ENCODE measurements at places on chromosomes 16 and 17. TPM values are rescaled to one million over a fixed set of nuclear protein-coding genes. Genes with fewer than 3 reads are reported as not detected.

DNA sequence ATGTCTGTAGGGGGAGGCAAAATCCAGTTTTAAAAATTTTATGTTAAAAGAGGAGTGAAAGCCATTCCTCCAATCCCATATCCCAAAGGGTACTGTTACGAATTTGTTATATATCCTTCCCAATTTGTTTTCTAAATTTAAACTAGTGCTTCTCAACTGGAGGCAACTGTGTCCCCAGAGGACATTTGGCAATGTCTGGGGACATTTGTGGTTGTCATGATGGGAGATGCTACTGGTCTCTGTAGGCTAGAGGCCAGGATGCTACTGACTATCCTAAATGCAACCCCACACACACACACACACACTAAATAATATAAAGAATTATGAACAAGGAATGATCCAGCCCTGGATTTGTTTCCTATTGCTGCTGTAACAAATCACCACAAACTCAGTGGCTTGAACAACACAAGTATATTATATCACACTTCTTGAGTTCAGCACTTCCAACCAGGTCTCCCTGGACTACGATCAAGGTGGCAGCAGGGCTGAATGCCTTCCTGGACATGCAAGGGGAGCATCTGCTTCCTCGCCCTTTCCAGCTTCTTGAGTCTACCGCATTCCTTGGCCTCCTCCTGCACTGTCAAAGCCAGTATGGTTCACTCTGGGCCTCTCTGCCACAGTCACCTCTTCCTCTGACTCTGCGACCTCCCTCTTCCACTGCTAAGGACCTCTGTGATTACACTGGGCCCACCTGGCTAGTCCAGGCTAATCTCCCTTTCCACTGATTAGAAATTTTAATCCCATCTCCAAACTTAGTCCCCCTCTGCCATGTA, 30.1 kb downstream of the ARHGAP17 start:
- DNase-seq: no peak

- DNase-seq: no peak
Observed at GRCh38 chr16:84096447-84097005, 20.2 kb downstream of the MBTPS1 start.

GRCh38 chr17:42287305-42287976, 857 bp upstream of the STAT5A start:
- no peak for DNase-seq

Gene PLXDC1
- 7.2 TPM for polyA plus RNA-seq

- DNase-seq: peak; percentile 73
Observed at GRCh38 chr16:30805370-30806169, 18.6 kb upstream of the ZNF629 start.

Gene LGALS9B
- not detected for polyA plus RNA-seq

DNA sequence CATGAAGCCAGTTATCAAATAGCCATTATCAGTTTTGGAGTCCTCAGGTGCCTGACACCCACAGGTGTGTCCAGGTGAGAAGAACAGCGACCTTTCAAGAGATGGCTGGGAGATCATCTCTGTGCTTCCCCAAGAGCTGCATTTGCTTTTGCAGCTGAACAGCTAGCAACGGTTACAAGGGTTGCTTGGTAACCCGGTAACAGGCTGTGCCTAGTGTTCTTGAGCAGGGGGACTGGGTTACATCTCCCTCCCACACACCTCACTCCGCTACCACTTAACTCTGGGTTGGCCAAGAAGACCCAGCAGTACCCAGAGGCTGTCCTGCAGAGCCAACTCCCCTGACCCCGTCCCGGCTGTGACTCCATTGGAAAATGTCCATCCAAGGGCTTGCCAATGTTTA, 147.0 kb downstream of the SLC39A11 start:
- no peak for DNase-seq

Gene PIPOX
- polyA plus RNA-seq: 3.8 TPM
